ENCODE measurements at places on chromosomes 4 and X. TPM values are rescaled to one million over a fixed set of nuclear protein-coding genes. Genes with fewer than 3 reads are reported as not detected.

Gene FGFBP1
- total RNA-seq = not detected

Gene ARMCX4
- 6.5 TPM for total RNA-seq

Gene FGB
- not detected for total RNA-seq

Gene TXK
- total RNA-seq = 0.17 TPM

Gene KIAA0232
- total RNA-seq = 21.7 TPM
